ENCODE measurements at places on chromosomes 1 and 21.
A peak's percentile ranks its signal among the peaks of the same experiment; 100 is the strongest.

DNA sequence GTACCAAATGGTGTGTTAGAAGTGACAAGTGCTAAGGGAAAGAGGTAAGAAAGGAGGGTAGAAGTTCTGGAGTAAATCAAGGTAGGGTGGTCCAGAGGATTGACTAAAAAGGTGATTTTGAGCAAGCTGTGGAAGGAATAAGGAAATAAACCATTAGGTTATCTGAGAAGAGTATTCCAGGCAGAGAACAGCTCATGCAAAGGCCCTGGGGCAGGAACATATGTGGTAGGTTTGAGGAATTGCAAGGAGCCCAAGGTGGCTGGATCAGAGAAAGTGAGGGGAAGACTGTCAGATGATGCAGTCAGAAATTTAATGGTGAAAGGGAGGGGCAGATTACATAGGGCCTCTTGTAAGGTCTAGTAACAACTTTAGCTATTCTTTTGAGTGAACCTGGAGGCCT, 302.6 kb downstream of the PBX1 start:
- no peak for DNase-seq

GRCh38 chr1:211648980-211649934, 26.2 kb downstream of the NEK2 start:
- DNase-seq: no peak

- DNase-seq: no peak
These were observed 16.5 kb downstream of the PLA2G2D start for GRCh38 chr1:20102875-20103274.

DNA sequence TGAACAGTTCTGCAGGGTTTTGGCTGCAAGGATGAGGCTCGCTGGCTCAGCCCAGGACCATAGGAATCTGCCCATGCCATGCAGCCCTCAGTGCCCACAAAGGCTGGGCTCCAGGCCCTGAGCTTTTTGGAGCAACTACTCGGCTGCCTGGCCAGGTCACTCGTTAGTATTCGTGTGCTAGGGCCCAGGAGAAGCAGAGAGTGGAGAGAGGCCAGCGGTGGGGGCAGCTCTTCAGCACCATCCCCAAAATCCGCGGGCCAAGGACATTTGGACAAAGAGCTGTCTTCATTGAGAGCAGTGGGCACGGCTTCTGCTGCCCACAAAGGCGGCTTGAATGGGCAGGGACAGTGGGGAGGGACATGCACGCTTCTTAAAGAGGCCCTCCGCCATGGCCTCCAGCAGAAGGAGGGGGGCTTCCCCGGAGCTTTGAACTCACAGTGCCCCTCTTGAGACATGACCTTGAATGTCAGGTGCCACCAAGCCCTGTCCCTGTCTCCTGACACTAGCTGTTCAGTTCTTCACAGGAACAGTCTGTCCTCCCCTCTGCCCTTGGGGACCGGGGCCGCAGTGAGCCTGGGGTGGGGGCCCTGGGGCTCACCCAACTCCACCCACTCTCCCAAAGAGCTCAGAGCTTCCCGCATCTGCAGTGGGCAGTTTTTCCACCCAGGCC, 106.1 kb upstream of the ARHGEF16 start:
- DNase-seq: no peak

- DNase-seq: no peak
These were observed 4.7 kb downstream of the SLC1A7 start for GRCh38 chr1:53137729-53138128.

GRCh38 chr1:51621161-51621560, 4.3 kb downstream of the OSBPL9 start:
- DNase-seq: no peak

DNA sequence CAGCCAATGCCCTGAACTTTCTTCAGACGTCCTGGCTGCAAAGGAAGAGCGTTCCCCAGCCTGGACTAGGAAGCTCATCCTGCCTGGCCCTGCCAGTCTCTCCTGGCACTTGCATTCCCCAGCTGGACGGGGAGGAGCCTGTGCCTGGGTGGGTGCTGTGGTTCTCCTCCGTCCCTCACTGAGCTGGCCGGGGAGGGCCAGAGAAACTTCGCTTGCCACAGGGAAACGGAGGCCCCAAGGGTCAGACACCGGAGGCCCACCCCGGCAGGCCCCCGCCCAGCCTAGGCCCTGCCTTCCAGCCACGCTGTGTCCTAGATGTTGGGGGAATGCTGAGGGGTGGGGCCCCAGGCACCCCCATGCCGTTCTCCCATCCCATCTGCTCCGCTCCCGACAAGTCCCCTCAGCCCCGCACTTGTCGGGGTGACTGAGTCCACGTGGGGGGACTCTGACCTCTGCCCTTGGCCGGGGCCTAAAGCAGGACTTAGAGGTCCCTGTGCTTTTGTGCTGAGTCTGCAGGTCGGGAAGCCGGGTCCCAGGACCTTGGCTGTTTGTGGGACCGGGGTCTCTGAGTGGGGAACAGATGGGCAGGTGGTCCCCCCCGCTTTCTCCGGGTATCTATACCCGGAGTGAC, 4.8 kb downstream of the FTCD start:
- DNase-seq: no peak

DNA sequence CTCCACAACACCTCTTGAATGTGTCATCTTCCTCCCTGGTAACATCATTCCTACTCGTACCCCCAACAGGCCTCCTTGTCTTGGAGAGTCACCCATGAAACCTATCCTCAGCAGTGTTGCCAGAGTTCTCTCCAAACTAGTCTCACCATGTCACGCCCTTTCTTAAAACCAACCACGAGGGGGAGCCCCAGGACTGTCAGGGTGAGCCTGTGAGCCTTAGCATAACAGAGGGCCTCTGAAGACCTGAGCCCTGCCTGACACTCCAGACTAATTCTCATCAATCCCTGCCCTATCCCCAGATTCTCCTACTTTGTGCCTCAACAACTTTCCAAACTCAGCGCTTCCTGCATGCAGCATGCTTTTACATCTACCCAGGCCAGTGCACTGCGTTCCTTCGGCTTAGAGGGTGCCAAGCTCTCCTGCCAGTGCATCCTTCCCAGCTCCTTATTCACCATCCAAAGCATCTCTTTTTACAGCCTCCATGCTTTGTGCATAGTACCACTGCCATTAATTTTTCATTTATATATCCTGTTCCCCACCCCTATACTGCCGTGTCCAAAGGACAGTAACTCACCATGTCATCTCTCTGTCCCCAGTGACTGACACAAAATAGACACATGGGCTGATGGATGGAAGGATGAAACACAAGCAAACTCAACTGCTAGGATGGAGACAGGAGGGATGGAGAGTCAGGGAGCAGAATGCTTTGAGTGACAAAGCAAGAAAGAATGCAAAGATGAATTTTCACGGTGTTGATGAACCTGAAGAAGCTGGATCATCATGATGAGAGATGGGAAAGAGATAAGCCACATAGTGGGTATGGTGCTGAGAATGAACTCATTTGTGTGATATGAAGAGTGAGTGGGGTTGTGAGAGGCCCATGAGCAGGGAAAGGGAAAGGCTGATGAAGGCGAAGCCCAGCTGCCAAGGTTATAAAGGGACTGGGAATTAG, 34.0 kb downstream of the ZNF697 start:
- DNase-seq: peak; percentile 23

Data from stimulated activated naive CD4-positive, alpha-beta T cell (primary cell).